ENCODE measurements at places on chromosomes 11 and 22. TPM values are rescaled to one million over a fixed set of nuclear protein-coding genes. Genes with fewer than 3 reads are reported as not detected.

The KCNQ1OT1 gene
- total RNA-seq, result 0.74 TPM

The ZNF280B gene
- 3.7 TPM for total RNA-seq

- H3K4me1 ChIP-seq, result no peaks in the 10 kb centered on the region
- H3K27ac ChIP-seq, result no peak overlapping the region
- no peaks in the 10 kb centered on the region for H3K36me3 ChIP-seq
These were observed 694.7 kb downstream of the NTM start for GRCh38 chr11:132064987-132065620.

DNA sequence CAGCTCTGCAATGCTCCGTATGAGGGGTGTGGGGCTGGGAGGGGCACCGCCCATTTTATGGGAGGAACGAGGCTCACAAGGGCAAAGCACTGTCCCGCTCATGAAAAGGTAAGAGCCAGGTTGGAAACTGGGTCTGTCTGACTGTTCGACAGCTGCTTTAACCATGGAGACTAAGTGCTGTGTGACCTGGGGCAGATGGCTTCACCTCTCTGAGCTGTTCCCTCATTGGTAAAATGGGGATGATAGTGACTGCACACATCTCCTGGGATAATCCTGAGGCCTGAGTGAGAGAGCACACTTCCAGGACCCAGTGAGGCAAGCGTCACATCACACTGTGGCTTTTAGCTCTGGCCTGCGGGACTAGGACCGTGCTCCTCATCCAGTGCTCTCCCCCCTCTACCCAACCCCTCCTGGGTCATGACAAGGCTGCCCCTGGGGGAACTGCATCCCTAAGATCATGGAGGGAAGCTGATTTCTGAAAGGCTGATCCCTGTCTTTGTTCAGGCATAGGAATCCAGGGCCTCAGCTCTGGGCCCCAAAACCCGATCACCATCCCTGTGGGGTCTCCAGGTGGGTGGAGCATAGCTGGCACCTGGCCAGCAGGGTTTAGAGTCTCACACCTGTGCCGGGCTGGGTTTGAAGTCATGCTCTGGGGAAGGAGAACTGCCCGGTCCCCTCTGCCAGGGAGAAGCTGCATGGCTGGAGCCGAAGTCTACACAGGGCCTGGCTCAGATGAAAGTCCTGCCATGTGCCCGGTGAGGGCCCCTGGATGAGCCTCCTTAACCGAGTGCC is 21.3 kb downstream of the FGF3 start:
- H3K27me3 ChIP-seq, result no peaks in the 10 kb centered on the region
- H3K4me1 ChIP-seq, result no peaks in the 10 kb centered on the region
- H3K27ac ChIP-seq, result no peak overlapping the region
- no peak for DNase-seq
- H3K36me3 ChIP-seq, result no peaks in the 10 kb centered on the region
- H3K4me3 ChIP-seq, result no peak overlapping the region

DNA sequence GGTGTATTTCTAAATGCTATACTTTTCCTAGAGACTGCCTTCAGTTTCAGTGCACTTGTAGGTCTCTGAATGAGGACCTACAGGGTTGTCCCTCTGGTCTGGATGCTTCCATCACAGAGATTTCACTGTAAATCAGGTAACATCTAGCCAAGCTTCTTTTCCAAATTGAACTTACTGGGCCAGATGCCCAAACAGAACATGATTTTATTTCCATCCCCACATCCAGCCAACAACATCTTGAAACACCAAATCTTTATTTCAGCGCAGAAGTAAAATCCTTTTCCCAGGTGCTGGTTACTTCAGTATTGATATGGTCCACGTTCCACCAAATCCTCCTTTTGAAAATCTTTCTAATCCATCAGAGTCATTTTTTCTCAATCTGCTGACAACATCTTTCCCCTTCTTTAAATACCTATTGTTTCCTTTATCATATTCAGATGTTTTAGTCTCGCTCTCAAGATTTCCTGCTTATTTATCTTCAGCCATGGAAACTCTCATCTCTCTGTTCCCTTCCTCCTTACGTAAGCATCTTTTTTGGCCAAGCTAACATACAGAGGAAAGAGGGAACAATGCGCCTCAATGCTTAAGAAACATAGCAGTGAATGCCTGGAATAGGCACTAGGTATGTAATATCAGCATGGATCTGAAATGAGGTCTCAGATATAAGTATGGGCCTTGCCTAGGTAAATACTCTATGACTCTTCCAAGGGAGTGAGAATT is 201.2 kb upstream of the MTNR1B start:
- DNase-seq, result no peak
- peaks cover 6% of the 10 kb centered on the region for H3K4me1 ChIP-seq
- H3K27me3 ChIP-seq, result peaks cover 6% of the 10 kb centered on the region
- H3K4me3 ChIP-seq, result no peak overlapping the region
- no peak overlapping the region for H3K27ac ChIP-seq

Measured in activated T-helper 2 cell treated with anti-CD3 and anti-CD28 coated beads, Interferon-gamma antibody, Interleukin-2, Interleukin-4, amounts not matched to agents 10 μg/mL and 5 μg/mL and 100 μg/mL, durations not matched to agents 14 hours and 24 hours and 36 hours (primary cell).